ENCODE measurements at places on chromosomes 5 and 9. TPM values are rescaled to one million over a fixed set of nuclear protein-coding genes. Genes with fewer than 3 reads are reported as not detected.

DNA sequence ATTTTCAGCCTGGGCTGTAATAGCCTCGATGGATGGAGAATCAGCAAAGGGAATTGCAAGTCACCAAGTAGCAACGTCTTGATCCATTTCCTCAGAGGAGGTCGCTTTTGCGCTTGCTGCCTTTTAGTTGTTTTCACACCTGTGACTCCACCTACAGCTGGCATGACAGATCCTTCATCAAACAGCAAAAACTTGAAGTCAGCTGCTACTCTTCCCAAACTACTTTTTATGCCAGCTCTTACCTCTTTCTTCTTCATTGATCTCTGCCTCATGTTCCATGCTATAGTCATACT, 107.7 kb downstream of the MAT2B start:
- H3K4me3 ChIP-seq = no peak overlapping the region
- no peaks in the 10 kb centered on the region for H3K27me3 ChIP-seq
- no peak overlapping the region for H3K27ac ChIP-seq
- no peaks in the 10 kb centered on the region for H3K36me3 ChIP-seq
- DNase-seq = no peak

DNA sequence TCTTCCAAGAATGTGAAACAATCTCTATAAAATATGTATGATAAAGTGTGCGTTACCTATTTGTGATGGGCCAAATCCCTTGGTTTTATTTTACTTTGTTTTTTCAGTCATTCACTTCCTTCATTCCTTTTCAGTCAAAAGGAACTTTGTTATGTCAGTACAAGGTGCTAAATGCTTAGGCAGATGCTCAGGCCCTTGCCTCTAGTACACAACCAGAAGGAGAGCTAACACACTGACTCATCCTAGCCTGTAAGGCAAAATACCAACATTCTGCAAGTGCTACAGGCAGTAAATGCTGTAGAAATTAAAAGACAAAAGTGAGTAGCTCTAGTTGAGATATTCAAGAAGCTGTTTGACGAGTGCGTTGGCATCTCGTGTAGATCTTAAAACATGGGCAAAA, 49.4 kb downstream of the TRPM6 start:
- no peak for DNase-seq
- H3K4me1 ChIP-seq = no peaks in the 10 kb centered on the region
- no peak overlapping the region for H3K27ac ChIP-seq
- no peaks in the 10 kb centered on the region for H3K36me3 ChIP-seq

GRCh38 chr5:172303572-172304335, 20.2 kb upstream of the UBTD2 start:
- peaks cover 11% of the 10 kb centered on the region for H3K4me1 ChIP-seq
- no peak overlapping the region for H3K27ac ChIP-seq
- H3K4me3 ChIP-seq = no peak overlapping the region
- DNase-seq = peak; percentile 85
- no peaks in the 10 kb centered on the region for H3K27me3 ChIP-seq
- H3K36me3 ChIP-seq = peaks cover 15% of the 10 kb centered on the region

DNA sequence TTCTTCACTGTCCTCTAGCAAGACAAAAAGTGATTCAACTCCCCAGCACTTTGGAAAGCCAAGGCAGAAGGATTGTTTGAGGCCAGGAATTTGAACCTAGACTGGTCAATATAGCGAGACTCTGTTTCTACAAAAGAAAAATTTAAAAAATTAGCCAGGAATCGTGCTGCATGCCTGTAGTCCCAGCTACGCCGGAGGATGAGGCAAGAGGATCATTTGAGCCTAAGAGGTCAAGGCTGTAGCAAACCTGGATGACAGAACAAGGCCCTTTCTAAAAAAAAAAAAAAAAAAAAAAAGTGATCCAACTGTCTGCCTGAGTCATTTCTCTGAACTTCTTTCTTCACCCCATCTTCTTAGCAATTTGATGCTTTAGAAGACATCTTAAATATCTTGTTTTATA, 12.4 kb downstream of the ITGA2 start:
- no peak overlapping the region for H3K4me3 ChIP-seq
- H3K36me3 ChIP-seq = peaks cover 6% of the 10 kb centered on the region
- no peak overlapping the region for H3K27ac ChIP-seq
- no peak for DNase-seq
- peaks cover 5% of the 10 kb centered on the region for H3K4me1 ChIP-seq
- no peaks in the 10 kb centered on the region for H3K27me3 ChIP-seq

DNA sequence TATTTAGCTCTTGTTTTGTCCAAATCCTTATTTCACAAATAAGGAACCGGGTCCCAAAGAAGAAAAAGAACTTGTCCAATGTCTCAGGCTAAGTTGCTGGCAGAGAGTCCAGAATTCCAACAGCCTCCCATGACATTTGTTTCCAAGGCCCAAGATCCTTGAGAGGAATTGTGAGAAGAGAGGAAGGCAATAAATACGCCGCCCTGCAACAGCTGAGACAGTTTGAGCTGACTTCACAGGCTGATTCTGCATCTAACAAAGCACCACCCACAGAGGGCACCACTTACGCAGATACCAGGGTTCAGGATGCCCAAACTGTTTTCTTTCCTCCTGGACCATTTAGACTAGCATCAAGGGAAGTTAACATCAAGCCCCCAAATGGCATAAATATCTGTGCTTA, 211.3 kb downstream of the FAM114A2 start:
- H3K36me3 ChIP-seq = no peaks in the 10 kb centered on the region
- peaks cover 6% of the 10 kb centered on the region for H3K4me1 ChIP-seq
- no peak overlapping the region for H3K27ac ChIP-seq
- H3K4me3 ChIP-seq = no peak overlapping the region
- peak; percentile 17 for DNase-seq

GRCh38 chr9:38292480-38292879, 100.0 kb upstream of the ALDH1B1 start:
- peaks cover 8% of the 10 kb centered on the region for H3K27me3 ChIP-seq
- no peak for DNase-seq
- no peak overlapping the region for H3K27ac ChIP-seq
- no peaks in the 10 kb centered on the region for H3K4me1 ChIP-seq

DNA sequence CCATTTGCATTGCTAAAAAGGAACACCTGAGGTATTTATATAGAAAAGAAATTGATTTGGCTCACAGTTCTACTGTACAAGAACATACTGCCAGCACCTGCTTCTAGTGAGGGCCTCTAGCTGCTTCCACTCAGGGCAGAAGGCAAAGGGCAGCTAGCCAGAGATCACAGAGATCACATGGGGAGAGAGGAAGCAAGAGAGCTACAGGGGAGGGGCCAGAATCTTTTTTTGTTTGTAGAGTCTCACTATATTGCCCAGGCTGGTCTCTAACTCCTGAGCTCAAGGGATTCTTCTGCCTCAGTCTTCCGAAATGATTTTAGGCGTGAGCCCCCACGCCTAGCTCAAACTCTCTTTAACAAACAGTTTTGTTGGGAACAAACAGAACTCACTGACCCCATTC, 6.1 kb downstream of the SLCO4C1 start:
- no peaks in the 10 kb centered on the region for H3K36me3 ChIP-seq
- H3K27ac ChIP-seq = no peak overlapping the region
- no peak overlapping the region for H3K4me3 ChIP-seq

GRCh38 chr5:141869514-141869913, 8.7 kb downstream of the PCDH1 start:
- no peaks in the 10 kb centered on the region for H3K27me3 ChIP-seq
- H3K36me3 ChIP-seq = no peaks in the 10 kb centered on the region
- no peak overlapping the region for H3K4me3 ChIP-seq
- no peak overlapping the region for H3K27ac ChIP-seq
- no peak for DNase-seq

DNA sequence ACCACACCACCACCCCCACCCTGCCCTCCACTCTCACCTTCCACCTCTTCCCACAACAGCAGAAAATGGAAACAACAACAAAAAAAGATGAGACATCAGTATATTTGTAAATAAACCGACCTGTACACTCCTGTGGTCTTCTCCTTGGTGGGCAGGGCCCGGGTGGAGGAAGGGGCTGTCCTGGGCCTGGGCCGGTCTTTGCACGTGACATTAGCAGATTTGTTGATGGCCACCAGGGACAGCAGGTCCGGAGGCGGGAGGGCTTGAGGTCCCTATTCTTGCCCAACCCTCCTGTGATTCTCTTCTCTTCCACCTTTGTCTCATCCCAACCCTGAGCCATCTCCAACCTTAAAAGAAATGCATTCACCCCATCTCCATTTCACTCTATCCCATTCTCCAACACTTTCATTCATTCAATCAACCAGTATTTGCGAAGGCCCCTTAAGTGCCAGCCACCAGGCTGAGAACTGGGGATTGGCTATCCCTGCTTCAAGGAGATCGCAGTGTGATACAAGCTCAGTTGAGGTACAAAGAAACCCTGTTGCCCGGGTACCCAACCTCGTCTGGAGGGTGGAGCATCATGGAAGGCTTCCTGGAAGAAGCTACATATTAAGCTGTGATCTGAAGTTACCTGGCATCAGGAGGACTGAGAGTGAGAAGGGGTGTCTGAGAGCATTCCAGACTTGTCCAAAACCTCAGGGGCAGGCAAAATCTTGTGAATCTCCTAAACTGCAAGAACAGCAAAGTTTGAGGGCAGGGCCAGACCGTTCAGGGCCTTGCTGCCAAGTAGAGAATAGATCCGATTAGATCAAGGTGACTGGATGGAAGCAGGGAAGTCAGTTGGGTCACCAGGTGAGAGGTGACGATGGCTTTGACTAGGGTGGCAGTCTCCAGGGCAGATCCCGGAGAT, 87.4 kb downstream of the LMX1B start:
- H3K4me3 ChIP-seq = no peak overlapping the region
- H3K27me3 ChIP-seq = no peaks in the 10 kb centered on the region
- DNase-seq = no peak
- H3K4me1 ChIP-seq = peaks cover 12% of the 10 kb centered on the region
- no peaks in the 10 kb centered on the region for H3K36me3 ChIP-seq
- peak overlapping the region; percentile 33 for H3K27ac ChIP-seq

- peaks cover 11% of the 10 kb centered on the region for H3K36me3 ChIP-seq
- no peak overlapping the region for H3K4me3 ChIP-seq
- H3K27me3 ChIP-seq = no peaks in the 10 kb centered on the region
- H3K27ac ChIP-seq = no peak overlapping the region
- no peak for DNase-seq
Observed at GRCh38 chr5:154409230-154409840, 36.5 kb upstream of the SAP30L start.

DNA sequence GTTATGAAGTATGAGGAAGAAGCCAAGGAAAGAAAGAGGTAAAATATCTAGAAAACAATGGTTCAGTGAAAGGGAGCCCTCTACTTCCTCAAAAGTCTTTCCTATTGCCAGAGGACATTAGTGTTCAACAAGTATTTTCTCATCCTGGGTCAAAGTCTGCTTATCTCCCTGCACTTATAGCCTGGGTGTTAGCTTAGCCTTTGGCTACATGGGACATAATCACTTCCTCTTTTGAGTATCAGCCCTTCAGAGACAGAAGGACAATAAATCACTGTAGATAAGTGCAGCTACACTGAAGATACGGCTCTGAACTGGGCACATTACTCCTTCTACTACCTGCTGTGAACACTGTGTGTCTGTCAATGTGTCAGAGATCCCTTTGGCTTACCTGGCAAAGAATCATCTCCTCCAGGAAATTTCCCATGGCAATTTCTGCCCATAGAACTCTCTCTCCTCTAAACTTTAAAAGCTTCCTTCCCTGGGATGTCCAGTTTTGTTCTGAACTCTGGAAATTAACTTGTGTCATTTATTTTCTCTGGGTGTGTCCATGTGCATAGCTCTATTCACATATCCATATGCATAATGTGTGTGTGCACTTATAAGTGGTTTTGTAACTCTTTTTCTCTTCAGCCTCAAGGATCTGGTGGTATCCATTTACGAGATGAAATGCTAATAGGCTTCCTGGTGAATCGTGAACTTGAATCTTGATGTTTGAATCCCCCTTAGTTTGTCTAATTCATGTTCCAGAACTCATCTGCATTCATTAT, 30.0 kb upstream of the RECK start:
- H3K36me3 ChIP-seq = no peaks in the 10 kb centered on the region
- peaks cover 97% of the 10 kb centered on the region for H3K27me3 ChIP-seq
- no peak overlapping the region for H3K27ac ChIP-seq
- H3K4me3 ChIP-seq = no peak overlapping the region

- H3K4me3 ChIP-seq = no peak overlapping the region
- H3K4me1 ChIP-seq = no peaks in the 10 kb centered on the region
- peaks cover 79% of the 10 kb centered on the region for H3K27me3 ChIP-seq
Observed at GRCh38 chr9:135308821-135309762, 170.5 kb upstream of the PPP1R26 start.

GRCh38 chr9:126698756-126699155, 85.0 kb downstream of the LMX1B start:
- no peak overlapping the region for H3K4me3 ChIP-seq
- no peaks in the 10 kb centered on the region for H3K4me1 ChIP-seq
- no peaks in the 10 kb centered on the region for H3K36me3 ChIP-seq
- DNase-seq = no peak
- no peak overlapping the region for H3K27ac ChIP-seq
- no peaks in the 10 kb centered on the region for H3K27me3 ChIP-seq

Gene OTP
- total RNA-seq = not detected

Gene NIPAL4
- total RNA-seq = 0.96 TPM

Gene CD14
- total RNA-seq = 2.2 TPM

Gene LTC4S
- total RNA-seq = 2.2 TPM

Gene FOXD1
- 46.4 TPM for total RNA-seq

All from MCF 10A (cell line).